ENCODE measurements at places on chromosomes 2 and 18.

DNA sequence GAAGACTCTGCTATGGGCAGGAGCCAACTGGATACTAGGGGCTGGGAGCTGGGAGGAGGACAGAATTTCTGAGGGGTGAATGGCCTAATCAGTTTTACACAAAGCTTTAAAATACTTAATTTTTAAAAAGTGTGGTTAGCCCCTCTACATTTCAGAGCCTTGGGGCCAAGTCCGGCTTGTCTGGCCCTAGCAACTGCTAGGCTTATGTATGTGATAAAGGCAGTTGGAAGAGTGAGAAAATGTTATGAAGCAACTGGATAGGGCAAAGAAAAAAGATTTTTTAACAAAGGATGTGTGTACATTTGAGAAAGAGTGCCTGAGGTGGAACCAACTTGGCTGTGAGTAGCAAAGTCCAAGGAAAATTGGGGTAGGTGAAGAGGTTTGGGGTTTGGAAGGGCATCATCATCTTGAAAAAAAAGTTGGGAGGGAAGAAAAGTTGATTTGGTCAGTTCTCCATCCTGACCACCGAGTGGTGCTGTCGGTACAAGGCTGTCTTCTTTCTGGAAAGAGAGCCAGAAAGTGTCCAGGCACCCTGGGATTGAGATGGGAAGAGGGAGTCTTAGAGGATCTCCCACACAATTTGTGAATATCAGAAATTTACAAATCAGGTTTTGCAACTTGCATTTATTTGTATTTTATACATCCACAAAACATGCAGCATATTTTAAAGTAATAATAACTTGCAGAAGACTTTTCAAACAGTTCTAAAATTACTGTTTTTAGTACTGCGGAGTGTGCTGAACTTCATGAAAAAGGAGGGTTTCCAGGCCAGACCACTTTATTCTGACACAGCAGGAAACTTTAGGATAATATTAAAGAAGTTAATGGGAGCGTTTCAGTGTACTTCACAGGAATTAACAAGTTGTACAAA lies 10.5 kb upstream of the CDK15 start:
- no peak for DNase-seq

- no peak for DNase-seq
Measured at GRCh38 chr18:5726011-5726410, 169.3 kb downstream of the TMEM200C start.

GRCh38 chr2:149018981-149019380 lies 19.5 kb upstream of the LYPD6B start:
- no peak for DNase-seq

GRCh38 chr2:184346338-184346862 lies 251.9 kb upstream of the ZNF804A start:
- no peak for DNase-seq

- DNase-seq, result no peak
Measured at GRCh38 chr2:72936660-72937355, 19.5 kb downstream of the EMX1 start.

GRCh38 chr2:240438810-240439697 lies 3.6 kb downstream of the GPC1 start:
- DNase-seq, result no peak

DNA sequence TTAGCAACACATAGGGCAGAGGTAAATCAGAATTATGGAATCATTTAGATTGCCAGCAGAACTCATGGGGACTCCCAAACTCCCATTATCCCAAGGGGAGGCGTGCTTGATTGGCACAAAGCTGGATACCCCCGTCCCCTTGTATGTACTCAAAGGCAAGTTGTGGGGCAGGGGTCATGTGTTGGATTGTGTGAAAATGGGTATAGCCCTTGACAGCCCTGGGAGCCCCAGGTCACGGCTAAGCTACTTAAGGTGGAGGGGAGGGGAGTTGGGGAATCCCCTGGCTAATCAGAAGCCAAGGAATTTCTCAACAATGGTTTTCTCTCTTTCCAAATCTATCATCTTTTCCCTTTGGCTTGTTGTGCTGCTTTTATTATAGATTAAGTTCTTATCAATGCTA lies 32.7 kb downstream of the CLIP4 start:
- DNase-seq, result no peak

GRCh38 chr2:46366668-46367052 lies 69.5 kb downstream of the EPAS1 start:
- DNase-seq, result no peak

DNA sequence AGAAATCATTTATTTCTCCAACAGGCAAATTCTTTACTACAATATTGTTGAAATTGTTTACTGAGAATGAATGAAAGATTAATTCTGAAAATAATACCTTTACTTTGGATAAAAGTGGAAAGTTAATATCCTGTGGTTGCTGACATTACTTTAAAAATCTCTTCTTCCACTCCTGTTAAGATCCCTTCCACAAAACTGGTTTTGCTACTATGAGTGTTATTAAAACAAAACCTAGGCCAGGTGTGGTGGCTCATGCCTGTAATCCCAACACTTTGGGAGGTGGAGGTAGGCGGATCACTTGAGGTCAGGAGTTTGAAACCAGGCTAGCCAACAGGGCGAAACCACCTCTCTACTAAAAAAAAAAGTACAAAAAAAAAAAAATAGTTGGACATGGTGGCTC lies 123.9 kb upstream of the CCDC150 start:
- DNase-seq, result no peak

- DNase-seq, result peak; percentile 19
Measured at GRCh38 chr2:219551441-219552381, 7.9 kb downstream of the TMEM198 start.

- DNase-seq, result no peak
Measured at GRCh38 chr2:173298536-173299097, 56.1 kb upstream of the CDCA7 start.

DNA sequence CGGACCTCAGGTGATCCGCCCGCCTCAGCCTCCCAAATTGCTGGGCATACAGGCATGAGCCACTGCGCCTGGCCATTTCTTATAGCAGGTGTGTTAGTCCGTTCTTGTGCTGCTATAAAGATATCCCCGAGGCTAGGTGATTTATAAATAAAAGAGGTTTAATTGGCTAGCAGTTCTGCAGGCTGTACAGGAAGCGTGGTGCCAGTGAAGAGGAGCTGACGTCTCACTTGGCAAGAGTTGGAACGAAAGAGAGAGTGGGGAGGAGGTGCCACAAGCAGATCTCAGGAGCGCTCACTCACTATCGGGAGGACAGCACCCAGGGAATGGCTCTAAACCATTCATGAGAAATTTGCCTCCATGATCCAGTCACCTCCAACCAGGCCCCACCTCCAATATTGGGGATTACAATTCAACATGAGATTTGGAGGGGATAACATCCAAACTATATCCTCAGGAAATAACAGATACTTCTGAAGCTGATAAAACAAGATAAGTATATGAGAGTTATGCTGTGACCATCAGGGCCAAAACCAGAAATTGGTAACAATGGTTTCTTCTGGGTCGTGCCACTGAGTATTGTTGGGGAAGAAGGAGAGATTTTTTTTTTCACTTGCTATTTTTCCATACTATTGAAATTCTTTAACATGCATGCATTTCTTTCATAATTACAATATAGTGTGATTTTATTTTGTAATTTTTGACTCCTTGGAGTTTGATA lies 7.4 kb upstream of the RMC1 start:
- DNase-seq, result no peak

GRCh38 chr2:68110102-68110501 lies 47.3 kb upstream of the C1D start:
- peak; percentile 55 for DNase-seq

GRCh38 chr18:13481820-13482617 lies 244.3 kb downstream of the FAM210A start:
- DNase-seq, result no peak

DNA sequence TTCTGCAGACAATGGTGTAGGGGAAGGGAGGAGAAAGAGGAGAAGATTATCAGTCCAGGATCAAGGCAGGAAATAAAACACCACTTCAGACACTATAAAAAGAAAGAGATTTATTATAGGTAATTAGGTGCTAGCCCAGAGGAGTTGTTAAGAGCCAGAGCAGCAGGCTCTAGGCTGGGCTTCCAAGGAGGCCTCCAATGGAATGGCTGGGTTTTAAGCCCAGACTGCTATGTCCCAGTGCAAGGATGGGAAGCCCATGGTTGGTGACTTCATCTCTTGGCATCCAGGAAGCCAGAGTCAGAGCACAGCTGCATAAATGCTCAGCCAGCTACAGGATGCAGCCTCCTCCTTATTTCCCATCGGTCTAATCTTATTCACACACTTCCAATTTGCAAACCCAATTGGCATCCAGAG lies 95.6 kb downstream of the LAMA3 start:
- DNase-seq, result no peak

GRCh38 chr2:173043897-173044519 lies 31.6 kb upstream of the MAP3K20 start:
- no peak for DNase-seq

DNA sequence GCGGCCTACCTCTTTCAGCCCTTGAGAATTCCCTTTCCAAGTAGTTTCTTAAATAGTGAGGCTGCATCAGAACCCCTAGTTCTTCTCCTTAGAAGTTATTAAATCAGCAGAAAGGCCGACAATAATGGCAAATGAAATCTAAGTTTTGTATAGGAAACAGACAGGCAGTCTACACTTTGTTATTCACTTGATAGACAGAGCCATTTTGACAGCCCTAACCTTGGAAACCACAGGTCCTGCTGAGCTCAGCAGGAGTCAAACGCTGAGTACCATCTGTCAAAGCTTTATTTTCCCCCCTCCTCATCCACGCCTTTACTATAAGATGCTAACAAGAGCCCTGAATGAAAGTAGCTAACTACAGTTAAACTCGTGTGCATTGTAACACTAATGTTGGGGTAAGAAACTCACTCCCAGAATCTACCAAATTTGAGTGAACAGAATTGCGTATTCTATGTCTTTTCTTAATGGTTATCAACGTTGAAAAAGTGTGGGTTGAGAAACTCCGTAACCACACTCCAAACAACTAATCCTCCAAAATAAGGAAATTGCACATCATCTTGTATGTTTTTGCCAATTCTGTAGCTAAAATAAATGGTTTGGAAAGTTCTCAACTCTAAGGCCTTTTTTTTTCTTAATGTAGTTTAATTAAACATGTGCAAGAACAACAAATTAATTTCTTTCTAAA lies 90.6 kb upstream of the EFEMP1 start:
- no peak for DNase-seq

GRCh38 chr2:236210536-236210935 lies 42.4 kb upstream of the GBX2 start:
- no peak for DNase-seq

GRCh38 chr2:55119711-55120487 lies 69.6 kb upstream of the RTN4 start:
- no peak for DNase-seq

DNA sequence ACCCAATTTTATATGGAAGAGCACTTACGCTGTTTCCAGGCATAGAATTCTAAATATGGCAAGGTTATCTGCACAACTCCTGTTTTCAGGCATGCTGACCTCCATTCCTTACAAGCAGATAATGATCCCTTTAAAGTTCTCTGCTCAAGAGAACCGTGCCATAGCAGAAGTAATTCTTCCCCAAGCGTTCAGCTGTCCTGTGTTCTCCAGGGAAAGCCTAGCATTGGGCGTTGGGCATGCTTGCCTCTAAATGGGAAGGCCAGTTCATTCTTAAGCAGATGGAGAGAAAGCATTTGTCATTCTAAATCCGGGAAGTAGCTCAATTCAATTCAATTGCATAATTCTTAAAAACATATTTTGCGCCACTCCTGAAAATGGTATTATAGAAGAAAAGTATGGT lies 55.7 kb upstream of the EML4 start:
- no peak for DNase-seq

DNA sequence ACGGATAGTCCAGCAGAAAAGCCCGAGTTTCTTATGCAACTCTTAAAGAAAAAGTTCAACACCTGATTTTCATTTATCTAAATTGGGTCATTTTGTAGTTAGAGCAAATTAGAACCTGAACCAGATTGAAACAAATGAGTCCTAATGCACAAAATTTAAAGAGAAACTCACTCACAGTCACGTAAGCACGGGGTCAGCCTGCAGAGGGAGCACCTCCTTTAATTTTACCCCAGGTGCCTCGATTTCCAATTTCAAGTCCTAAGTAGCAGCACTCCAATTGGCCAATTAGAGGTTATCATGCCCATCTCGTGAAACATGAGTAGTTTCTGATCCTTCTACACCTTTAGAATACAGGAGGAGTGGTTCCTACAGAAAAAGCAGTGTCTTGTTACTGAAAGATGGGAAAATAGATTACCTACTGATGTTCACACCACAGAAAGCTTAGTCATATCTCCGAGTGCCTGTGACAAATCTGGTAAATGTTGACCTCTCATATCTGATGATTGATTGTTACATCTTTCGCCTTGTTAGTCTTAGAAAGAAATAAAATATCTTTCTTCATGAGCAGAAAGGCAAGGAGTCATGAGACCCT lies 1929.8 kb upstream of the LRRTM1 start:
- no peak for DNase-seq

GRCh38 chr2:47174733-47175361 lies 19.7 kb upstream of the STPG4 start:
- DNase-seq, result peak; percentile 54

- no peak for DNase-seq
Measured at GRCh38 chr18:34115409-34116081, 109.2 kb downstream of the NOL4 start.

DNA sequence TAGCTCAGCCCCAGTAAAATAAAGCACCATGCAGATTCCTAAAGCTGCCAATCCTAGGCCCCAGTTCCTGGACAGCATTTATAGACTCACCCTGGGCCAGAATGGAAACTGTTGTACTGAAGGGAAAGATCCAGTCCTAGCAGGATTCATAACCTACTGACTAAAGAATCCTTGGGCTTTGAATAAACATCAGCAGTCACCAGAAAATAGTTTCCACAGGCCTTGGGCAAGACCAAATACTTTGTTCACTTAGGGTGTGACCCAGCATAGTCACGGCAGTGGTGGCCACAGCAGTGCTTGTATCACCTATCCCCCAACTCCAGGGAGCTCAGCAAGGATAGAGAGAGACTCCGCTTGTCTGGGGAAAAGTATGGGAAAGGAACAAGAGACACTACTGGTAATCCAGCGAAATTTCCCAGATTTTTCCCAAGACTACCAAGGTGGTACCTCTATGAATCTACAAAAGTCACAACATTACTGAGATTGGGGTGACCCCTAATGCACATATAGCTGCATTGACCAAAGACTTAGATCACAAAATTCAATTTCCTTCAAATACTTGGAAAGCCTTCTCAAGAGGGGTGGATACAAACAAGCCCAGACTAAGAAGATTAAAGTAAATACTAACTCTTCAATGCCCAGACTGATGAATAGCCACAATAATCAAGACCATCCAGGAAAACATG lies 748.1 kb upstream of the LRATD1 start:
- no peak for DNase-seq
